ENCODE measurements at places on chromosomes 12 and 14.

DNA sequence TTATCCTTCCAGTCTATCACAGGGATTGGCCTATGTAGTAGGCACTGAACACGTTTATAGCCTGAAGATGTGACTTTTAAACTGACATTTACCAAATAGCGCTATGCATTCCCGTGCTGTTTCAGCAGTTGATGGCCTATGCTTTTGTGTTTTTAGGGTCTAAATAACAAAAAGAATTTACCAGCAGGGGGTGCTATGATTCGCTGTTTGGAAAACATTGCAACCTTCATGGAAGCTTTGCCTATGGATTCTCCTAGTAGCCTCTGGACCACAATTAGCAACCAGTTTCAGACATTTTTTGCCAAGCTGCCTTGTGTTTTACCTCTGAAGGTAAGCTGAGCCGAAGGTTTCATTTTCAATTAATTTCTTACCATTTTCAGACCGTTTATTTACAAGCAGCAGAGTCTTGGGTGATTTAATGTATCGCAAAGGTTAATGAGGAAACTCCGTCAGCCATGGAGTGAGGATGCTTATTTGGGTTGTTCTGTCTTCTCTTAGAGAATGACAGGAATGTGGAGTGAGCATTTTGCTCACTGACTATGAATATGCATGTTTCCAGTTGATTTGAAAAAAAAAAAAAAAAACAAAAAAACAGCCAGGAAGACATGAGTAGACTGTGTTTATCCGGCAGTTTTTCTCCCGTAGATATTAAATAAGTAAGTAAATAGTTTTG, 133.1 kb downstream of the PRIMA1 start:
- peak; percentile 63 for DNase-seq

DNA sequence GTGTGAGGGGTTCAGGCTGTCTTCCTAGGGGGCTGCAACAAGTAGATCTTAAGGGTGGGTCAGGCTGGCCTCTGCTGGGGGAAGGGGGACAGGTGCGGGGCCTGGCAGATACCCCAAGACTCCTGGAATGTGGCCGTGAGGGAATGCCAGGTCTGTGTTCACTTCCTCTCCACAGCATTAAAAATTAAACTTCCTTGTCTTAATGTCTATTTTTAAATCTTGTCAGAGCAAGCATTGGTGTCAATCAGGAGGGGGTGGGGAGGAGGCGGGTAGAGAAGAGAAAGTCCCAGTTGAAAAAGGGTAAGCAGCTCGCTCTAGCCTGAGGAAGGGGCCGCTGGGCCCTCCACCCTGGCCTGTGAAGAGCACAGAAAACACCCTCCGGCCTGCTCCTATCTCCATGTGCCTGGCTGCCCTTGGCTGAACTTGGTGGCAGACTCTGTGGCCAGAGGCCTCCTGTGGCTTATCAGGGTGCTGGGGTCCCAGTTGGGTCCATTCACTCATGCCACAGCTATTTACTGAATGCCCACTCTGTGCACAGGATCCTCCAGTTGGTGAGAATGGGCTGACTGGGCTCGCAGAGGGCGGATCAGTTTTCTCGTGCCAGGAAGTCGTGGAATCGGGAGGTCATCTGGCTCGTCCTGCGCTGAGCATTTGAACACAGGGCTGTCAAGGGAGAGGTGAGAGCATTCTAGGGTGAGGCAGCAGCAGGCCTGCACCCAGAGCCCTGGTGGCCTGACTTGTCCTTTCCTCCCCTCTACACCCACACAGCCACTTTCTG, 128.8 kb downstream of the TSPAN9 start:
- peak; percentile 23 for DNase-seq

- no peak for DNase-seq
Observed at GRCh38 chr14:54881761-54882401, 20.7 kb downstream of the GCH1 start.

GRCh38 chr12:120959111-120959878, 19.0 kb upstream of the HNF1A start:
- DNase-seq: no peak

DNA sequence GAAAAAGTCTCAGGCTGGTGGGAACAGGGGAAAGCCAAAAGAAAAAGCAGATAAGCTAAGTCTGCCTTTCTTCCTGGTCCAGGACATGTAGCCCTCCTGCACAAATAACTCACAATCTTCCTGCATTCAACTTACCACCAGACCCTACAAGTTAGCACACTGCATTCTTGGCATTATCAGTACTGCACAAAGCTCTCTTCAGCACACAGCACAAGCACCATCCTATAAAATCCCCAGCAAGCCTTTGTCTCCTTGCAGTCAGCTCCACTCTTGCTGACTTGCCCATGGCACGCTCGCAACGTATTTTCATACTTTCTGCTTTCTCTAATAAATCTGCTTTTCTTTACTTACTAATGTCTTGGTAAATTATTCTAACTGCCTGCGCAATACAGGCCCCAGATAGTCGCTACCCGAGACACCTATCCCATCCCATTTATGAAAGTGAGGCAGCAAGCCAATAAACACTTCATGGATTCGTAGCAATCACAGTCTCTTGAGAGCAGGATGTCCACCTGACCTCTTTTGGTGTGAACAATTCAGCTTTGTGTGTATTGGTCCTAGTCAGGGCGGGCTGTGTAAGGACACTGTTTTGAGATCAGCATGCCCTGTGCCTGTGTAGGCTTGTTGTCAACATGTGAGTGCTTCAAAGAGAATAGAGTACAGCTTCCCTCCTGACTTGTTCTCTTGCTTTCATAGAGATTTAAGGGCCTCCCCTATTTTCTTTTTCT, 49.0 kb downstream of the TMEM117 start:
- DNase-seq: peak; percentile 75

- no peak for DNase-seq
Observed at GRCh38 chr12:24864796-24865125, 84.1 kb downstream of the BCAT1 start.

GRCh38 chr14:55190906-55191202, 531 bp downstream of the DLGAP5 start:
- DNase-seq: peak; percentile 13

- DNase-seq: peak; percentile 32
Observed at GRCh38 chr12:95966287-95966870, 23.2 kb downstream of the AMDHD1 start.

GRCh38 chr12:124520265-124520701, 47.1 kb downstream of the NCOR2 start:
- DNase-seq: peak; percentile 85

GRCh38 chr12:70068743-70069142, 174.5 kb upstream of the CNOT2 start:
- no peak for DNase-seq

DNA sequence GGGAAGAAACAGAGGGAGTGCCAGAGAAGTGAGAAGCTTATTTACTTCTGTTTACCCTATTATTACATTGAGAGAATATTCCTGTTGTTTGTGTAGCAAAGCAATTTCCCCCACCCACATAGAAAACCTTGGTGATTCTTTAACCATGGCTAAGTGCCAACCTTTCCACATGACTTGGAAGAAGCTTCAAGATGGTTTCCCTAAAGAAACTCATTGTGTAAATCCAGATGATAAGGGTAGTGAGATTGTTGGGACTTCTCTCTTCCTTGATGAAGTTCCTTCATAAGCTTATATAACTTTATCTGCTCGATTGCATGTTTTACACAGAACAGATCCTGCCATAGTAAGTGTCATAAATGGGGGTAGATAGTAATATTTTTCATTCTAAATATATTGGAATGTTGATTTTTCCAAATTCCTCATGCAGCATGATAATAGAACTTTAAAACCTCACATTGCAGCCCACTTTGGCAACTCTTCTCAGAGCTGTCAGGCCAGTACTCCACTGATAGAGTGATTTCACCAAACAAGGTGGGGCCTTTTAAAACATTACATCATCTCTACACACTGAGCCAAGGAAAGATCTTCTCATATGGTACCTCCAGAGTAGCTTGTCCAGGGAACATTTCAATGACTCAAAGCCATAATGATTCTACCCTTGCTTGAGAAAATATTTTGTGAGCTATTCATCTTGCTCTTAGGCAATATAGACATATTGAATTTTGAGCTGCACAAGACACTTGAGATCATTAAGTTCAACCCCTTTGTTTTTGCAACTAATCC, 47.8 kb upstream of the KIF21A start:
- peak; percentile 97 for DNase-seq

GRCh38 chr12:13947276-13947946, 34.0 kb downstream of the GRIN2B start:
- peak; percentile 1 for DNase-seq

DNA sequence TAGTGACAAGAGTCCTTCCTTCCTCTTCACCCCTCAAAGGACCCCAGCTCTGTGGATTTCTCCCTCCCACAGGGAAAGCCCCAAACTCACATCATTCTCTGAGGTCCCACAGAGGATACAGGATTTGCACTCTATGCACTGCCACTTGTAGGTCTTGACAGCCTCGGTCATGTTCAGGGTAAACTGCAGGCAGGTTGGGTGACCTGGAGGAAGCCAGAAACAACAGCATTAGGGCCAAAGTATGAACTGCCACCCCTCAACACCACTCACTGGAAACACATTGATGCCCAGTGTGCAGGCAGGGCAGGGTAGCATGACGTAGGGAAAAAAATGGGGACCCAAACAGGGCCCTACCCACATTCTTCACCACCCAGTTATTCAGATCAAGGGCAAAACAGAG, 264.4 kb downstream of the DPF3 start:
- no peak for DNase-seq

DNA sequence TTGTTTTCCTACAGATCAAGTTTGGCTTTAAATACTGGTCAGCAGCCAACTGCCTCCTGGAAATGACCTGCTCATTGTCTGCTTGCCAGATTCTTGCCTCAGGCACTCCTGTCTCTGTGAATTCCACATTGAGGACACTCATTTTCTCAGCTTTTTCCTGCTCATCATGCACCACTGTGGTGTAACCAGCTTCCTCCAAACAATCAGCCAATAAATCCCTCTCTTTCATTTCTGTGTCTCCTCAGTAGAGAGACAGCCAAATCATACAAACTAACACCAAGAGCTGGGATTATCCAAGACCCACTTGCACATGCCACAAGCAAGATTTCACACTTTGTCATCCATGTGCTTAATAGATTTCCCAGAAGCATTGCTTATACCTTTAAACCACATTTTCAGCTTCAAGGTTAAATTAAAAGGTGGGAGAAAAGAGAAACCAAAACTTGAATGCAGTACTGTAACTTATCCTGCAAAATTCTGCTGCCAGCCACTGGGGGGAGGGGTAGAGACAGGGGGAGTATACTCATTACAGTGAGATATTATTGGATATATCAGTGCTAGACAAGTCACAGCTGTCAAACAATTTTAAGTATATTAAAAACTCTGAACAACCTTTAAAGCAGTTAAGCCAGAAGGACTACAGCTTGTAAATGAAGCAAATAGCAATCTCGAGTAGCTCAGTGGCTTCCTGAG, 105.0 kb downstream of the PPP2R5E start:
- DNase-seq: peak; percentile 94

DNA sequence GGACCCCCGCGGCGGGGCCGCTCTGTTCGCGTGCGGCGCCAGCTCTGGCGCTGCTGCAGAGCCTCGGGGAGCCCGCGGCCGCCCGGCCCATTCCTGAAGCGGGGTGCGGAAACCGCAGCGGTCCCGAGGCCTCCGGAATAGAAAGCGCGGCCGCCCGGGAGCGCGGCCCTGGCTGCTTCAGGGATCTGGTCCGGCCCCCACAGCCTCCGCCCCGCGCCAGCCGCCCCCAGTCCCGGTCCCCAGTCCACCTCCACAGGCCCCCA, 204 bp downstream of the HSP90AA1 start:
- no peak for DNase-seq

DNA sequence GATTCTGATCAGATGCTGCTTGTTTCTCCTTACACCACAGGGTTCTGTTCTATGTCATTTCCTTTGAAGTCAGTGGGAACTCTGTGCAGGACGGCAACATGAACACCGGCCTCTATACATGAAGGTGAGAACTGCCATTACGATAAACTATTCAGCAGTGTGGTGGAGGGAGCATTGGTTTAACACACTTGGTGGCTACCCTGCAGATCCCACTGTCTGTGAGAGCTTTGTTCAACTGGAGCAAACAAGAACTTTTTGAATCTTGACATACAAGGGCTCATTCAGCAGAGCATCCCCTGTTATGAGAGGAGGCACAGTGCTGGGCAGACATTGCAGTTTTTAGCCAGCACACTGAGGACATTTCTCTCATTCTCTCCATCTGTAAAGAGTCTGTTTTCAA, 10.7 kb upstream of the FRS2 start:
- no peak for DNase-seq

GRCh38 chr14:72483311-72483710, 410.6 kb downstream of the DPF3 start:
- DNase-seq: no peak

GRCh38 chr12:62834971-62835547, 99.9 kb downstream of the PPM1H start:
- no peak for DNase-seq

DNA sequence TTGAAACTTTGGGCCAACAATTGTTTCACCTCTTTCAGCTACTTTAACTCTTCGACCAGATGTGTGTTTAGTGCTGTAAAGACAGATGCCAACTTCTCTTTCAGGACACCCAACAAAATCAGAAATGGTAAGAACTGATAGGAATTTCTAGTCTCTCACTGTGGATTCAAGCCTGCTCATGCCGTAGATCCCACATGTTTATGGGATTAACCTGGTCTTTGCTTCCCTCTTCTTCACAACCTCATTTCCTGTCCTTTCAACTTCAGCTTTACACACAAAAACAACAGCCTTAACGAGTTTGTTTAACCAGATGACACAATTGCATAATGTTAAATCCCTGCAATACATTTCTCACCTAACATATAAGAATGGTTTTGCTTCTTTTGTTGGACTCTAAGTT, 1031.9 kb upstream of the LRFN5 start:
- no peak for DNase-seq

DNA sequence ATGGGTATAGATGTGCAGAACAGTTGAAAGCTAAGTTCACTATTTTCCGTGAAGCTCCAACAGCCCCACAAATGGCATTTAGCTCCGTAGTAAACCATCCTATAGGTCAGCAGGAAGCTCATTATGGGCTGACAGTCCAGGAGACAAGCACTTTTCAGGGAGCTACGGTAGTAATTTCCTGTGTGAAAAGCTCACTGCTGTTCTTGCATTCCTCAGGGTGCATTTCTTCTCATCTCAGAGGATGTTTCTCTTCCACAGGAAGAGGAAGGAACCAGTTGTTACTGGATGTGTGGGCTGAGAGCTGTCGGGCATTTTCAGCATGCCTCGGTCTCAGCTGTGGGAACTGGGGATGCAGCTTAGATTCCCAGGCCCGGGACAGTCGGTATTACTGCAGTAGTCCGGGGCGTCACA, 72.8 kb downstream of the GALNT4 start:
- DNase-seq: peak; percentile 15
